ENCODE measurements at places on chromosomes 7 and 10.

DNA sequence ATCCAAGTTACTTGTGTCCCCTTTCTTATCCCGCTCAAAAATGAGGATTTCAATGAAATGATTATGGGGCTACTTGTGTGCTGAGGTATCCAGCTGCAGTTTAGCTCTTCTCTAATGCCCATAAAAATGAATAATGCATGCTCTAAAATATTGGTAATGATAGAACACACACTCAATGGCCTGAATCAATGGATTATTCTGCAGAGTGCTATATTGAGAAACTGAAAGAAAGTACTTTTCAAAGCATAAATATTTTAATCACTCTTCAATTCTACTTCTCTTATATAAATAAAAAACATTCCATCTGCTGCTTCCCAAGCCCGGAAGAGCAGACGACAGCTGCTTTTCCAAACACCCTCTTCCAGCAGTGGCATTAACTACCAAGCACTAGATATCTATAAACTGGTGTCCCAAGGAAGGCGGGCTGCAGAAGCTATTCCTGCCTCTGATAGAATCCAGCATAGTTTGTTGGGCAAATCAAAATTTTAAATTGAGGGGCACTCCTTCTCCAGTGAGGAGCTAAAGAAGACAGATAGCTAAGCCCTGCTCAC lies 284.9 kb upstream of the AOAH start:
- H3K4me1 ChIP-seq: no peaks in the 10 kb centered on the region
- DNase-seq: no peak
- H3K36me3 ChIP-seq: peaks cover 43% of the 10 kb centered on the region
- H3K4me3 ChIP-seq: no peak overlapping the region

GRCh38 chr10:8017277-8017676 lies 37.2 kb upstream of the GATA3 start:
- H3K4me3 ChIP-seq: no peak overlapping the region
- no peaks in the 10 kb centered on the region for H3K4me1 ChIP-seq
- peaks cover 22% of the 10 kb centered on the region for H3K36me3 ChIP-seq
- H3K27me3 ChIP-seq: no peaks in the 10 kb centered on the region
- no peak overlapping the region for H3K27ac ChIP-seq
- DNase-seq: no peak

- no peak overlapping the region for H3K27ac ChIP-seq
- no peak for DNase-seq
Observed at GRCh38 chr10:56823849-56824248, 462.8 kb upstream of the ZWINT start.

DNA sequence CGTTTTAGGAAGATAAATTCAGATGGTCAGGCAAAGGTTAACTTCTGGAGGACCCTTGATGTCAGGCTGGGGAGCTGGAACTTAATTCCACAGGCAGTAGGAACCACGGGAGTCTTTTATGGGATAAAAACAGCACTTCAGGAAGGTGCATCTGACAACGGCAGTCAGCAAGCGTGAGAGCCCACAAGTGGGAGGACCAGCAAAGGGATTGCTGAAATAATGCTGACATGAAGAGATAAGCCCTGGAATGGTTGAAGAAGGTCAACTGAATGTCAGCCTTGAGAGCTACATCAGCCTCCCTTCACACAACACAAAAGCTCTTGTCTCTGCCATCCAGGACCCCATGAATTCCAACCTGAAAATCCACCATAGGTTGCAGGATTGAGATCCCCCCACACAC lies 138.8 kb downstream of the SORCS1 start:
- H3K27me3 ChIP-seq: no peaks in the 10 kb centered on the region
- DNase-seq: no peak
- H3K4me3 ChIP-seq: no peak overlapping the region

DNA sequence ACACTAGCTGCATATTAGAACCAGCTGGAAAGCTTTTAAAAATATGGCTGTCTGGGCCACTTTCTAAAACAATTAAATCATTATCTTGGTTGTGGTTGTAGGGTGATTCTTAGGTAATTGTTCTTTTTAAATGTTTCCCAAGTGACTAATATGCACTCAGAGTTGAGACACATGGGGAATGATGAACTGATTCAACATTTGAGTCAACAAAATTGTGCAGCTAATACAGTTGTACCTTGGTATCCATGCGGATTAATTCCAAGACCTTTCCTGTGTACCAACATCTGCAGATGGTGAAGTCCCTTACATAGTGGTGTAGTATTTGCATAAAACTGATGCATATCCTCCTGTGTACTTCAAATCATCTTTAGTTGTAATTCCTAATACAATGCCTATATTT lies 242.2 kb downstream of the ATRNL1 start:
- no peaks in the 10 kb centered on the region for H3K27me3 ChIP-seq
- no peaks in the 10 kb centered on the region for H3K36me3 ChIP-seq
- no peak overlapping the region for H3K4me3 ChIP-seq
- no peaks in the 10 kb centered on the region for H3K4me1 ChIP-seq
- H3K27ac ChIP-seq: no peak overlapping the region

DNA sequence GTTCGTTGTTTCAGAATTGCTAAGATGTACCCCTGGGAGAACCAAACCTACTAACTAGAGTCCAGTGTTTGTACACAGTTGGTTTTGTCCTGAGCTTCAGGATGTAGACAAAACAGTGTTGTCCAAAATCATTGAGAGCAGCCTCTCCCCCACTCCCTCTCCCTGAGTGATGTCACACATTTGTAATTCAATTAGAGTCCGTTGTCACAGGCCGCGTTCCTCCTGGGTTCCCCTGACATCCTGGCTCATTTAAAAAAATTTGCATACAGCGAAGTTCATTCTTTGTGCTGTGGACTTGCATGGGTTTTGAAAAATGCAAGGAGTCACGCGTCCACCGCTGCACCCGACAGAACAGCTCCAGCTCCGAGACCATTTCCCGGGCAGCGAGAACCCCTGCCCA lies 10.3 kb downstream of the GRIFIN start:
- H3K27me3 ChIP-seq: no peaks in the 10 kb centered on the region
- no peak overlapping the region for H3K27ac ChIP-seq
- H3K4me3 ChIP-seq: no peak overlapping the region
- no peak for DNase-seq
- H3K36me3 ChIP-seq: no peaks in the 10 kb centered on the region
- no peaks in the 10 kb centered on the region for H3K4me1 ChIP-seq

GRCh38 chr10:123147635-123148413 lies at the start of gene HMX2:
HMX2 (plus strand) TSS chr10:123148136; CDS start chr10:123148379, 243 bp downstream.
- no peak within 1 kb of the TSS for H3K27ac ChIP-seq
- H3K27me3 ChIP-seq: peaks cover 78% of the 10 kb centered on the region
- no peak for DNase-seq
- H3K36me3 ChIP-seq: no peaks in the 10 kb centered on the region
- H3K4me3 ChIP-seq: peak within 1 kb of the TSS; percentile 52

DNA sequence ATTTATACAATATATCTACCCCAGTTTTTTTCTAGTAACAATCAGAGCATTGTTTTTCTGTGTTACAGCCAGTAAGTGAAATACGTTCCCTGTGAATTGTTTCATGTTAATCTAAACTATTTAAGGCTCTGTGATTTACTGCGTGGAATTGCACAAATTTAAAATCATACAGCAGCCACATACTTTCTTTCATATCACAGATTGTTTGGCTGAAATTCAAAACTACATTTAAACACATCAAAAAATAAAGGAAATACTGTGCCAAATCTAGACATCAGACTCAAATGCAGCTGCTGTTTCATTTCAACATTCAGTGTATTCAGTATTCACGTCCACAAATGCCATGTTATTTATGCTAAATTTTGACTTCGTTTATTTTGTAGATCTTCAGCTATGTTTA lies 242.6 kb upstream of the HGF start:
- no peak overlapping the region for H3K4me3 ChIP-seq
- no peaks in the 10 kb centered on the region for H3K27me3 ChIP-seq
- no peak overlapping the region for H3K27ac ChIP-seq

DNA sequence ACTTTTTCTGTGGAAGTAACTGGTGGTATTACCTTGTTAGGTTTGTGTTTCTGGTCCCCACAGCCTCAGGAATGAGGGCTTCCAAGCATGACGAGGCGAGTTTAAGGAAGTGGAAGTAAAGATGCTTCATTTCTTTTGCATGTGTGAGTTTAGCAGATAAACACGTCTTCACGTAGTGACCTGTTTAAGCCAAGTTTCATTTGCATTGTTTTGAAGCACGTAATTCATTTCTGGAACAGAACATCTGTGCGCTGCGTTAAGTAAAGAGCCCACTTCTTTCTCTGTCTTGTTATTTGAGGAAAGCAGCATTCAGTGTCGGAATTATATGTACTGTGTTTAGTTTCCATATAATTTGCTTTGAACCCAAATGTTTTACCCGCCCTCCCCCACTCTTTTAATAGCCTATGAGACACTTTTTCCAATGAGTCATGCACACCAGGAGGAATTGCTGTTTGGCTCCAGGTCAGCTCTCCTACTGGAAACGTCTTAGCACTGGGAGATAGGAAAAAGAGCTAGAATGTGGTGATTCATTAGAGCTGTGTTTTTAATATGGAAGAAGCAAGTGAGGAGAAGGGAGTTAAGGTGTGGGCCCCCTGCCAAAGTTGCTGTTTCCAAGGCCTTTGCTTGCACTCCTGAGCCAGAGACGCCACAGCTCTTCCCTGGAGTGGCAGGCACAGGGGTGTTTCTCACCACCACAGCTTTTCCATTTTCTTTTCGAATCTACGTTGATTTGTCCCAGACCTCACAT lies 36.7 kb downstream of the BTBD16 start:
- H3K27ac ChIP-seq: no peak overlapping the region
- no peaks in the 10 kb centered on the region for H3K4me1 ChIP-seq
- no peak overlapping the region for H3K4me3 ChIP-seq
- no peaks in the 10 kb centered on the region for H3K27me3 ChIP-seq
- no peaks in the 10 kb centered on the region for H3K36me3 ChIP-seq

- H3K36me3 ChIP-seq: no peaks in the 10 kb centered on the region
- no peak overlapping the region for H3K27ac ChIP-seq
- H3K4me3 ChIP-seq: no peak overlapping the region
- DNase-seq: no peak
Observed at GRCh38 chr10:114362826-114363355, 41.4 kb downstream of the AFAP1L2 start.

DNA sequence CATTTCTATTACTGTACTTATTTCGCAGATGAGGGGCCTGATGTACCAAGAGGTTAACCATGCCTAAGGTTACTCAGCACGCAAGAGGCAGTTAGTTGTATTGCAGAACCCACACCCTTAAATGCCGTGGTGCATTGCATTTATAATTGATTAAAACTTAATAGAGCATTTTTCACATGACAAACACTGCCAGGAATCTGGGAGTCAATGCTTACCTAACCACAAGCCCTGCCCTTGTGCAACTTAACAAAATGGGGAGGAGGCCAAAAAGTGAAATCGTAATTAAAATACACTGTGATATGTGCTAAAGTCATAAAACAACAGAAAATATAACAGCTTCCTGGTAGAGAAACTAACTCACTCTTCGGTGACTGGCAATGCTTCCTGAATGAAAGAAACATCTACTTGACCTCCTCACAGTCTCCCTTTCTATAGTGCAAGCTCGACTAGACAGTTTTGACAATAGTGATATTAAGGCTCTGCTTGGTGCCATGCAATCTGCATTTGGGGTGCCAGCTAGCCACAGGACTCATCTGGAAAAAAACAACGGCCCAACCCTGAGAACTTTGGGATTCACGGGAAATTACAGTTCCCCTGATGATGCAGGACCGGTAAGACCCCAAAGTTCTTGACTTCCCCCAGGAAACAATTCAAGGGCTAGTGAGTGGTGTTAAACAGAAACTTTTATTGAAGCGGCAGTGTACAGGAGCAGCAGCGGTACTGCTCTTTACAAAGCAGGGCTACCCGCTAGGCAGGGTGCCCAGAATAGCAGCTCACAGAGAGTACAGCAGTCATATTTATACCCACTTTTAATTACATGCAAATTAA lies 612.4 kb downstream of the TNS3 start:
- no peaks in the 10 kb centered on the region for H3K27me3 ChIP-seq
- H3K27ac ChIP-seq: no peak overlapping the region

DNA sequence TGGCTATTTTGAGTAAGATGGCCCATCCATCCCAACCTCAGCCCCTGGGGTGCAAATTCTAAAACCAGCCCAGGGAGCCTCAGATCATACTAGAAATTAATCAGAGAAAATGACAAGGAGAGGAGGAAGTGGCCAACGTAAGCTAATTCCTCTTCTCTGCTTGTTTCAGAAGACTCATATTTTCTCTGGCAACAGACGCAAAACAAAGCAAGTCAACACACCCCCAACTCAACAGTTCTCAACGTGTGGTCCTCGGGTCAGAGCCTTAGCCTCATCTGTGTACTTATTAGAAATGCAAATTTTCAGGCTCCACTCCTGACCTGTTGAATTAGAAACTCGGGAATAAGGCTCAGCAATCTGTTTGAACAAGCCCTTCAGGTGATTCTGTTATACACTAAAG lies 413.9 kb upstream of the AUTS2 start:
- no peaks in the 10 kb centered on the region for H3K36me3 ChIP-seq
- H3K27ac ChIP-seq: no peak overlapping the region
- no peaks in the 10 kb centered on the region for H3K27me3 ChIP-seq
- no peak for DNase-seq

DNA sequence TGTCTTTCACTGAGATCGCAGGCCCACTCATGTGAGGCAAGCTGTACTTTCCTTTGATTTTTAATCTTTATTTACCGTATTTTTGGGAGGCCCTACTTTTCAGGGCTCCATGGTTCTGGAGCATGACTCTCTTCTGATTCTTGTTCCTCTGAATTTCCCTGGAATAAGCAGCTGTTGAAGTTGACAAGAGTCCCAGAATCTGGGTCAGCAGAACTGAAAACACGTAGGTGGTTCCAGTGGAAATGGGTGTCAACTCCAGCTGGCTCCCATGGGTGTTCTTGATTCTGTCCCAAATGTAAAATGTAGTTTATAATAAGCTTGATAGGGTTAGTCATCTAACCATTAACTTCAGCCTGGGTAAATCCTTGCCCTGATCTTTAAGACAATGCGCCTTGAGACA lies 409.4 kb downstream of the GATA3 start:
- H3K27ac ChIP-seq: no peak overlapping the region
- no peaks in the 10 kb centered on the region for H3K4me1 ChIP-seq
- DNase-seq: no peak
- no peaks in the 10 kb centered on the region for H3K36me3 ChIP-seq

DNA sequence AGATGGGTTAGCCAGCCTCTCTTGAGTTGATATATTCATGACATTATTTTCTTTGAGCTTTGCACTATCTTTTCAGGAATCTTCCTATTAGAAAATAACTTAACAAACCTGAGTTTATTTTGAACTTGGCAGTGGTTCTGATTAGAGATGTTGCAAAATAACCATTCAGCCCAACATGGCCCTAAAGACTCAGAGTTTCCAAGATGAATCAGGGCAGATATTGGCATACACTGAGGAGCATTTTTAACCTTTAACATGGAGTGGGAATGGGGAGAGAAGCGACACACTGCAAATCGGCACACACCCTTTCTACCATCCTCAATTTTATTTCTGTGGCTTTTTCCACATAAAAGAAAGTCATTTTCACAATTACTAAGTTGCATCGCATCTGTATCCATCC lies 190.8 kb downstream of the TRIL start:
- H3K4me1 ChIP-seq: no peaks in the 10 kb centered on the region
- no peak overlapping the region for H3K27ac ChIP-seq
- DNase-seq: no peak
- no peaks in the 10 kb centered on the region for H3K36me3 ChIP-seq

- peak overlapping the region; percentile 76 for H3K4me3 ChIP-seq
- H3K27me3 ChIP-seq: no peaks in the 10 kb centered on the region
- DNase-seq: peak; percentile 3
- no peaks in the 10 kb centered on the region for H3K36me3 ChIP-seq
Observed at GRCh38 chr7:33108554-33109004, 625 bp downstream of the RP9 start.
